ENCODE measurements at places on chromosomes 3 and 15. TPM values are rescaled to one million over a fixed set of nuclear protein-coding genes. Genes with fewer than 3 reads are reported as not detected.

Gene RYK
- 85.5 TPM for total RNA-seq

Gene PLSCR2
- total RNA-seq = not detected

Gene SLC25A38
- total RNA-seq = 22.4 TPM

Gene IL12A
- 0.43 TPM for total RNA-seq

Gene MORC1
- not detected for total RNA-seq

Gene C2CD4A
- total RNA-seq = not detected

Gene CKMT1A
- 0.18 TPM for total RNA-seq

Gene AGBL1
- not detected for total RNA-seq

Gene ST8SIA2
- total RNA-seq = not detected

Gene CPNE9
- not detected for total RNA-seq

Gene AHSG
- not detected for total RNA-seq

Gene PLIN1
- total RNA-seq = 0.14 TPM

Gene GCNT3
- 0.14 TPM for total RNA-seq
